IPS-NIHi11 (cell line): ENCODE measurements at places on chromosomes 13 and 19.

GRCh38 chr19:3006075-3006767, 22.9 kb downstream of the TLE2 start:
- peak; percentile 91 for DNase-seq

DNA sequence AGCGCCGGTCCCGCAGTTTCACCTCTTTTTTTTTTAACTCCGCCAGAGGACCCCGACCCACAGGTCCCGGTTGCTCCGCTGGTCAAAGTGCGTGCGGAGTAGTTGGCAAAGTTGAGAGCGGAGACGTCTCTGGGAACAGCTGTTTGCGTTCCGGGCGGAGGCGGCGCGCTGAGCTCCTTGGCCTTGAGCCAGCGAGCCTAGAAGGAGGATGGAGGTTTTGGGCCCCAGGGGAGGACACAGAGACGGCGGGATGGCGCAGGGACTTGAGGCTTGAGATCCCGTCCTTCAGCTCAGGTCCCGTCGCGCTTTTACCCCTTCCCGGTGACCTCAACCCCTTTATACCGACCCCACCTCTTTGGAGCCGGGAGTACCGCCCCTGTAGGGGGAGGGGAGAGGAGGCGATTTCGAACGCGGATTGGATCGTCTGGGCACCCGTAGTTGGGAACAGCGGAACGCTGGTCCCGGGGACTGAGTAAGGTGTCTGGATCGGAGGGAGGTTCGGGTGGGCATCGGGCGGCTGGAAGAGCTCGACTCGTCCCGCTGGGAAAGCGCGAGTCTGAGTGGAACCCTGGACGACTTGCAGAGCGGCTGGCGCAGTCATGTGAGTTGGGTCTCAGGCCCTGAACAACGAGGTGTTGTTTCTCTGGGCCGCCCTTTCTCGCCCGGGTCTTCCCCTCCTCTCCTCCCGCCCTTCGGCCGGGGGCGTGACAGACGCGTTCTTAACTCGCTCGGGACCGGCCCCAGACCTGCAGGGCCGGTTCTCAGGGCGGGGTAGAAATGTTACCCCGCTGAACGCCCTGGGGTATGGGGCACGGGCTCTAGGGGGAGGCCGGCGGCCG, at the start of gene WBP4:
WBP4 (plus strand) TSS at position 435 of the 839 bp plus-strand sequence; CDS start at position 600, 165 bp downstream.
- DNase-seq, result peak; percentile 89

DNA sequence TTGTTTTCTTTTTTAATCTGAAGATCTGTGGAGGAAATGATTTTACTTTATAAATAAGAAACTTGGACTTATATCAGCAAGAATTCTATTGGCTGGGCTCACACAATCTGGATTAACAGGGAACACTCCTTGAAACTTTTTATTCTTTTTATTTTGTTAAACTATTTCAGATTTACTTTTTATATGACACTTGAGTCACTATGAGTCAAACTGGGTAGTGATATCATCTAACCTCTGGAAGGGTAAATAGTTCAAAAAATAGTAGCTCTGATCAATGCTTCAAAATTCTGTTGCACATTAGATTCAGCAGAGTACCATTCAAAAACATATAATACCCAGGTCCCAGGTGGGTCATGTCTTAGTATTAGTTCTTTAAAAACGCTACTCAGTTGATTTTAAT, 55.1 kb upstream of the NBEA start:
- DNase-seq, result no peak

- no peak for DNase-seq
Observed at GRCh38 chr19:20840371-20840770, 64.3 kb downstream of the ZNF66 start.

DNA sequence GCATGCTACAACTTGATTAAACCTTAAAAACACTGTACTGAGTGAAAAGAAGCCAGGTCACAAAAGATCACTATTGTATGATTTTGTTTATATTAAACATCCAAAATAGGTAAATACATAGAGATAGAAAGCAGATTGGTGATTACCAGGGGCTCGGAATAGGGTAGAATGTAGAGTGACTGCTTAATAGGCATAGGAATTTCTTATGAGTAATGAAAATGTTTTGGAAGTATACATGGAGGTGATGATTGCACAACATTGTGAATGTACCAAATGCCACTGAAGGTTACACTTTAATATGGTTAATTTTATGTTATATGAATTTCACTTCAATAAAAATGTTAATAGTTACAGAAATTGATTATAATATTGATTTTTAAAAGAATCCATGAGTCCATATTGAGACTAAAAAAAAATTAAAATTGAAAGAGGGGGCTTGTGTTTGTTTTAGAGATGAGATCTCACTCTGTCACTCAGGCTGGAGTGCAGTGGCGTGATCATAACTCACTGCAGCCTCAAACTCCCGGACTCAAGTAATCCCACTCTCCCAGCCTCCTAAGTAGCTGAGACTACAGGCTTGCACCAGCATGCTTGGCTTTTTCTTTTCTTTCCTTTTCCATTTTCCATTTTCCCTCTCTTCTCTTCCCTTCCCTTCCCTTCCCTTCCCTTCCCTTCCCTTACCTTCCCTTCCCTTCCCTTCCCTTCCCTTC, 85.1 kb downstream of the FNDC3A start:
- DNase-seq, result no peak

GRCh38 chr13:30107521-30108136, 199.7 kb downstream of the KATNAL1 start:
- no peak for DNase-seq

DNA sequence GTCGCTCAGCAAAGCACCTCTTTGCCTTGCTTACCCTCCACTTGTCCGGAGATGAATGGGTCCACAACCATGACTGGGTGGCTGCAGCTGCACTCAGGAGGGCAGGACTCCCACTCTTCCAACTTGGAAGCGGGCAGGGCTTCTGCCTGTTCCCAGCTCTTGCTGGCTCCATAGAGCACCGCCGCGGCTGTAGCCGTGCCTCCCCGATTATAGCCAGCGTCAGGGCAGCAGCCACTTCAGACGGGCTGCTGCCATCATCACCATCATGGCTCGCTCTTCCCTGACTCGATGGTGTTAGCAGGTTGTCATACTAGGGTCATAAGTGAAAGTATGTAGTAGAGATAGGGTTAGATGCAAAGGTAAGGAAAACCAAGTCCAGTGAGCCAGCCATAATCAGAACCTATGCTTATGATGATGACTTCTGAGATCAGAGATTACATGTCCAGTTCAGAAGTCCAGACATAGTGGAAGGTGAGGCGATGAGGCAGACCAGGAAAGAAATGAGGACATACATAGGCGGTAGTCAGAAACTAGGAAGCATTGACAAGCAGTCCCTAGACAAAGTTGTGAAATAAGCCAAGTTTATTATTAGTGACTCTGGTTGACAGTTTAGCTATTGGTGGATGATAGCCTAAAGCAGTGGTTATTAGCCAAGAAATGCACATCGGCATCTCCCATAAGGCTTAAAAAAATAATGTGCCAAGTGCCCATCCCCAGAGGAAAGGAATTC, 4.4 kb upstream of the INTS6 start:
- no peak for DNase-seq

GRCh38 chr13:111846391-111847159, 220.4 kb upstream of the SOX1 start:
- peak; percentile 45 for DNase-seq

- DNase-seq, result no peak
Observed at GRCh38 chr19:10516064-10516385, 1.2 kb downstream of the S1PR5 start.

GRCh38 chr13:113897966-113898365, 34.1 kb upstream of the GAS6 start:
- DNase-seq, result no peak

DNA sequence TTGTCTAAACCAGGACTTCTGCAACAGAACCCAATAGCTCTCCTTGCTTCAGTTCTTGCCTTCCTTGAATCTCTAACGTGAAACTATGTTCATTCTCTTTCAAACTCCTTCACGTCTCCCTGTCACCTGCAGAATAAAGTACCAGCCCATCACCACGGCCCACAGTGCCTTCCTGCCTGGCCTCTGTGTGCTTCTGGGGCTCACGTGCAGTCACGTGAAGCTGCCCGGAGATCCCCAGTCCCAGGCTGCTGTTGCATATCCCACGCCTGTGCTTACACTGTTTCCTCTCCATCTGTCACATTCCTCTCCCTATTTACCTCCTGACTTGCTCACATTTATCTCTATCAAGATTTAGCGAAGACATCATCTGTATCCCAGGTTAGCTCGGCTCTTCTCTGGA, 102.8 kb downstream of the STARD13 start:
- DNase-seq, result no peak

GRCh38 chr13:58119351-58119750, 487.8 kb downstream of the PCDH17 start:
- DNase-seq, result no peak

GRCh38 chr19:16207490-16208025, 9.8 kb downstream of the AP1M1 start:
- no peak for DNase-seq

DNA sequence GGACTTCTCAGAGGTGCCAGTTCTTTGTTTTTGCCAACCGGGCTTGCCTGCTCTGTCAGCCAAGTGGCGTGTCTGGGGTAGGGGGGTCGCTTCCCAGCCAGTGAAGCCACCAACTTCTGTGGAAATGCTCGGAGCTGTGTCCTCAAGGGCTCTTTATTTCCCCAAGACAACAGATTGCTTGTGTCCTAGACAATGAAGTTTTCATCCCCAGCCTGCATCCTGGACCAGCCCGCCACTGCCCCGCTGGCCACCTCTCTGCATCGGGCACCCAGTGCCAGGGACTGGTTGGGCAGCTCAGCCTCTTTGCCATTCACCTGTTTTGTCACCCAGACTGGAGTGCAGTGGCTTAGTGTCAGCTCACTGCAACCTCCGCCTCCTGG, 3.7 kb downstream of the RAB11B start:
- DNase-seq, result no peak
